ENCODE measurements at places on chromosomes 6 and 20.

GRCh38 chr6:138923561-138923960 lies 64.5 kb downstream of the REPS1 start:
- DNase-seq: no peak

DNA sequence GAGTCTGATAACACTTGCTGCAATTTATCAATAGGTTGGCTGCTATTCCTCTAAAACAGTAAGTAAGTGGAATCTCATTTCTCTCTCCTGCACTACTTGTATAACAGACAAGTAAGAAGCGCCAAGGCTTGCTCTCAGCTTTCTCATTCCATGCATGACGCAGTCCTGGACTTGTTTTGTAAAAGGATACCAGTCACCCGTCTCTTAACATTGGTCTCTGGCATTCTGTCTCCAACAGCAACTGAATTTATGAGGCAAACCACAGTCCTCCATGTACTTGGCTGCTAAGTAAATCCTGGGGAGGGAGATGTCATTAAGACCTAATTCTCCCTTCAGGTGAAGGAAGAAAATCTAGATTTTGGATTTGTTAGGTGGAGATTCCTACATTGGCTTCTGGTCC lies 115.4 kb downstream of the OPN5 start:
- DNase-seq: no peak

- DNase-seq: peak; percentile 42
Measured at GRCh38 chr20:59455402-59456341, 148.7 kb upstream of the PHACTR3 start.

GRCh38 chr20:25318471-25319240 lies 70.8 kb downstream of the PYGB start:
- DNase-seq: no peak

DNA sequence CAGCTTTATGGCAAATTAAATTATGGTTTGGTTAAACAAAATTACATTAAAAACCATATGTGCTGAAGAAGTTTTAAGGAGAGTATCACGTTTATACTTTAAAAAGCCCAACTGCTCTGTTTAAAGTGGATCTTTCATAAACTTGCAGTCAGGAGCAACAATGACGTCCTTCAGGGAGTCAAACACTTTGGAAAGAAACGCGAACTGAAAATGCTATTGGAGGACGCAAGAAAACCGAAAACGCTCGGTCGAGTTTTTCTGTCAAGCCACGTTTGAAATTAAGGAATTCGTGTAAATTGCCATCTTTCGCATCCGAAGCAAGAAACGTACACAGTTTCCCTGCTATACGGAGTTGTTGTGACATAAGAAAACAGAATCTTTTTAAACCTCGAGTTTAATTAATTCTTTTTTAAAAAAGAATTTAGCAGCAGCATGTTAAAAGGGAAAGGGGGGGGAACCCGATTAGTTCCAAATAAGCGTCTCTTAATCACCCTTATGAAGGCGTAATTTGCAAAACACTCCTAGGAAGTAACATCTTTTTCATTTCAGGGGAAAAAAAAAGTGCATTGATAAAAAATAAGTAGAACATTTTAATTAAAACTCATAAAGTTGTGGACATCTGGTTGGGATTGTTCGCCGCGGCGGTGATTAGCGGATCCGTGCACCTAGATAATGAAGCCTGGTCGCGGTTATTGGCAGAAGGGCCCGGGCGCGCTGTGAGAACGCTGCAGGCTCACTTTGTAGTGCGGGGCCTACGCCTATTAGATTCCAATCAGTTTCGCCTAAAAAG lies 295.4 kb downstream of the TFAP2C start:
- no peak for DNase-seq

- DNase-seq: no peak
Measured at GRCh38 chr6:90271831-90272230, 24.8 kb downstream of the BACH2 start.

Measured in AG08396 (cell line).